ENCODE measurements at places on chromosomes 16 and 17. TPM values are rescaled to one million over a fixed set of nuclear protein-coding genes. Genes with fewer than 3 reads are reported as not detected.

MFSD11 gene
- 28.9 TPM for polyA plus RNA-seq

NPW gene
- 0.49 TPM for polyA plus RNA-seq

ZG16 gene
- not detected for polyA plus RNA-seq

TPSB2 gene
- polyA plus RNA-seq = 1.5 TPM

OR3A3 gene
- not detected for polyA plus RNA-seq

KRT23 gene
- polyA plus RNA-seq = not detected

GFAP gene
- 2,649 TPM for polyA plus RNA-seq

MPV17L gene
- 17.2 TPM for polyA plus RNA-seq

COX6A2 gene
- 3.2 TPM for polyA plus RNA-seq

KRT32 gene
- not detected for polyA plus RNA-seq

GP1BA gene
- polyA plus RNA-seq = 0.57 TPM

MFAP4 gene
- polyA plus RNA-seq = 27.0 TPM

ARHGDIA gene
- 319 TPM for polyA plus RNA-seq

SGF29 gene
- 25.8 TPM for polyA plus RNA-seq

ATP2A1 gene
- polyA plus RNA-seq = 6.1 TPM

CDH15 gene
- polyA plus RNA-seq = 1.8 TPM

PNMT gene
- 6.2 TPM for polyA plus RNA-seq

SDR42E1 gene
- polyA plus RNA-seq = 1.2 TPM

XAF1 gene
- polyA plus RNA-seq = 17.3 TPM

GNG13 gene
- polyA plus RNA-seq = 1.0 TPM

GDPD1 gene
- polyA plus RNA-seq = 54.2 TPM

RABEP2 gene
- polyA plus RNA-seq = 16.6 TPM

KRT40 gene
- 0.33 TPM for polyA plus RNA-seq

INTS2 gene
- polyA plus RNA-seq = 12.1 TPM

CDRT15 gene
- not detected for polyA plus RNA-seq

FLYWCH1 gene
- 55.9 TPM for polyA plus RNA-seq

DHODH gene
- polyA plus RNA-seq = 8.8 TPM

PDK2 gene
- polyA plus RNA-seq = 56.1 TPM

KRTAP16-1 gene
- polyA plus RNA-seq = not detected

IGF2BP1 gene
- polyA plus RNA-seq = 6.6 TPM

LRRC75A gene
- polyA plus RNA-seq = 12.9 TPM

TRPV3 gene
- 2.8 TPM for polyA plus RNA-seq

HBA1 gene
- polyA plus RNA-seq = 1,046 TPM

PRKCA gene
- 51.3 TPM for polyA plus RNA-seq

RUNDC3A gene
- polyA plus RNA-seq = 169 TPM
